MCF 10A (cell line): ENCODE measurements at places on chromosomes 1 and 21. TPM values are rescaled to one million over a fixed set of nuclear protein-coding genes. Genes with fewer than 3 reads are reported as not detected.

GRCh38 chr1:36576118-36576517, 93.4 kb upstream of the CSF3R start:
- H3K36me3 ChIP-seq = no peaks in the 10 kb centered on the region
- H3K27ac ChIP-seq = no peak overlapping the region
- no peak overlapping the region for H3K4me3 ChIP-seq

The PRKAB2 gene
- total RNA-seq = 35.1 and 47.6 TPM in 2 replicates

The NDUFS2 gene
- total RNA-seq = 139 and 149 TPM in 2 replicates

DNA sequence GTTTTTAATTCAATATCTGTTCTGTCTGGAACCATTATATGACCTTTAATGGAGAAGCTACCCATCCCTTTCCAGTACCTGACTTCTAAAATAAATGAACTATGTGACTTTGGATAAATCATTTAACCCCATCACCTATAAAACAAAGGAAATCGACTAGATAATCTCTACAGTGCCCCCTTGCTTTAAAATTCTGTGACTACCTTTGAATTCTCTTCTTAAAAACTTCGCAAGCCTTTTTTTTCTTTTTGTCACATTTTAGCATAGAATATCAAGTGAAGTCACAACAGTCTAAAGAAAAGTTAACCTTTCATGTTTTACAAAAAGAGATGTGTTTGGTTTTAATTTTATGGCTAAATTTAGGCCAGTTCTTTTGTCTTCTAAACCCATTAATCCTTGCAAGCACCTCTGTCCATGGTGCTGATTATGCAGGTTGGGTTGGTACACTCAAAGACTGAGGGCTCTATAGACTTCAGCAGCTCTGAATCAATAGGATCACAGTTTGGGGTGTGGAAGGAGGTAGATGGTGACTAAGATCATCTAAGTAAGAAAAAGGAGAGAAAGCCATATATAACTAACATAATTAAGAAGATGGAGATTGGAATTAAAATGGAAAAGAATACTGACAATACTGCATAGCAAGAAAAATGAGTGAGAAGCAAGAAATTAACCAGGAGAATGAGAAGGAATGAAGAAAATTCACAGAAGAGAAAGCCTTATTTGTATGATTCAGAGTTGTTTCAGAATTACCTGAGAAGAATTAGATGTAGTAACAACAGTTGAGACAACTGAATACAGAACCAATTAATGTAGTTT, 59.2 kb downstream of the TBX15 start:
- DNase-seq = peak; percentile 71
- H3K4me3 ChIP-seq = no peak overlapping the region
- H3K27ac ChIP-seq = no peak overlapping the region
- H3K27me3 ChIP-seq = peaks cover 37% of the 10 kb centered on the region
- no peaks in the 10 kb centered on the region for H3K4me1 ChIP-seq

The MAP3K6 gene
- total RNA-seq = 13.2 and 13.5 TPM in 2 replicates
